Lower lobe of right lung (tissue), 2 donors: ENCODE measurements at places on chromosomes 1 and 21. TPM values are rescaled to one million over a fixed set of nuclear protein-coding genes. Genes with fewer than 3 reads are reported as not detected.

LAMB3 gene
- total RNA-seq = 47.2 TPM

GRCh38 chr1:32606565-32607371 is 43.6 kb downstream of the ZBTB8OS start:
- H3K4me1 ChIP-seq = peaks cover 3% of the 10 kb centered on the region
- H3K4me3 ChIP-seq = no peak overlapping the region
- DNase-seq = no peak
- H3K27me3 ChIP-seq = no peaks in the 10 kb centered on the region
- no peaks in the 10 kb centered on the region for H3K36me3 ChIP-seq
- no peak overlapping the region for H3K27ac ChIP-seq

DNA sequence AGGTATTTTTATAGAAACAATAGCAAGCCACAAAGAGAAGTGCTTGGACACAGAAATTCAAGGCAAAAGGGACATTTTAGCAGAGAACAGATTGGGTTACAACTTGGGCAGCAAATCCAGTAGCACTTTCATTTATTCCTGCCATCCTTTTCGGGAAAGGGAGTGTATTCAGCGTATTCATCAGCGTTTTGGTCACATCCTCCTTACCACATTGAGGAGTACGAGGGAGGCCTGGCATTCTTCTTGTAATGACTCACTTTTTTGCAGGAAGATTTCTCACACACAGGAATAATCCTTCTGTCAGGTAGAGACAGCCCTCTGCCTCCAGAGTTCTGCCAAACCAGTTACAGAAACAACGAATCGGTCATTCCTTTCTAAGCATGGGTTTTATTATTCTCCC is 18.1 kb upstream of the FAM78B start:
- no peaks in the 10 kb centered on the region for H3K36me3 ChIP-seq
- DNase-seq = no peak
- peaks cover 10% of the 10 kb centered on the region for H3K27me3 ChIP-seq
- no peaks in the 10 kb centered on the region for H3K4me1 ChIP-seq

GRCh38 chr1:22075718-22076117 is 23.2 kb downstream of the CDC42 start:
- no peak overlapping the region for H3K27ac ChIP-seq
- no peak for DNase-seq
- no peaks in the 10 kb centered on the region for H3K27me3 ChIP-seq
- peaks cover 48% of the 10 kb centered on the region for H3K36me3 ChIP-seq
- H3K4me1 ChIP-seq = peaks cover 90% of the 10 kb centered on the region

SPRR1B gene
- not detected for total RNA-seq

DNA sequence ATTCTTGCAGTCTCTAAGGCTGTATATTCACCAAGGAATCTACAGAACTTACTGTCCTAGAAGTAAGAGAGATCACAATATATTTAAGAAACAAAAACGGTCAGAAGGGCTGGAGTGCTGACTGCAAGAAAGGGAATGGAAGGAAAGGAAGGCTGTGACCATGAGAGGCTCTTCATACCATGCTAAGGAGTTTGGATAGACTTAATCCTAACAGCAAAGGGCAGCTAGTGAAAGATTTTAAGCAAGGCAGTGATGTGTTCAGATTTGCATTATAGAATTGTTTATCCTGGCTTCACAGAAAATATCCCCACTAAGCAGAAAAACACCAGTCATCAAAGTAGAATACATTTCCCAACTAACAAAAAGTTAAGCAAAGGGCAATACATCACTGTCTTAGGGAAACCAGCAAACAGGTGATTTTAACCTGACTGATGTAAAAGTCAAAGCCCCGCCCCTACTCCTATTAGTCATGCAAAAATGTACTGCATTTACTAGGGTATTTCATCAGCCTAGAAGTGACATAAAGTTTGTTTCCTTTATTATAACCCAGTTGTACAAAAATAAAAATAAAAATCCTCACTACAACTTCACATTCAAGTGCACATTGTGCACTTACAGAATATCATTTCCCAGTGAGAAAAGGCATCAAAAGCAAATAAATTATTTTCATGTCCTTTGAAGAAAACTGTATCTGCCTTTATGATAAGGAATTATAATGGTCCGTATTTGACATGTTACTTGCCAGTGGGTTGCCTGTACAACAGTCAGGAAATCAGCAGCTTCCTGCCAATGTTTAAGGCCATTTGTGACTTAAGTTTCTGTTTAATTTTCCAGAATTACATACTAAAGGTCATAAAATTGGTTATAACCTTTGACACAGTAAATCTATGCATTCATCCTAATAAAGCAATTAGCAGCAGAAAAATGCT is 17.2 kb downstream of the JAK1 start:
- no peak for DNase-seq
- H3K27me3 ChIP-seq = no peaks in the 10 kb centered on the region
- H3K27ac ChIP-seq = peak overlapping the region; percentile 43
- H3K4me3 ChIP-seq = no peak overlapping the region
- H3K4me1 ChIP-seq = peaks cover 90% of the 10 kb centered on the region

DNA sequence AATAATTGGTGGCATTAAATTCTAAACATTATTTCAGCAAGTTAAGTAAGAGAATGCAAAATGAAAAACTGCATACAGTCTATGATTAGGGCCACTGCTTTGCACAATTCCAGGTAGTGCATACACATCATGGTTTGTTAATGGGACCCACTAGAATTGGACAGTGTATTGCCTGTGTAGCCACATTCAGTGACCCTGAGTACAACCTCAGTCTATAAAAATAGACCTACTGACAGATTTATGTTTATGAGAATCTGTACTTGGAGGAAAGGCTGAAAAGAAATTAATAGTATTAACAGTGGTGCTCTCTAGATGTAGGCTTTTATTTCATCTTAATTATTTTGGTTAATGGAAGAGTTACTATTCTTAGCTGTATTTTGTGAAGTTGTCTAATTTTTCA is 18.8 kb downstream of the UAP1 start:
- no peak overlapping the region for H3K27ac ChIP-seq
- H3K4me1 ChIP-seq = no peaks in the 10 kb centered on the region
- no peak for DNase-seq
- peaks cover 56% of the 10 kb centered on the region for H3K36me3 ChIP-seq

LAD1 gene
- 35.3 TPM for total RNA-seq

GRCh38 chr1:206551986-206552326 is 44.6 kb downstream of the RASSF5 start:
- H3K4me3 ChIP-seq = no peak overlapping the region
- no peak for DNase-seq
- H3K4me1 ChIP-seq = peaks cover 50% of the 10 kb centered on the region
- H3K27ac ChIP-seq = no peak overlapping the region
- H3K36me3 ChIP-seq = no peaks in the 10 kb centered on the region
- H3K27me3 ChIP-seq = no peaks in the 10 kb centered on the region

AKR7A3 gene
- total RNA-seq = 0.30 TPM

GRCh38 chr1:147771226-147772125 is 11.1 kb upstream of the GJA5 start:
- DNase-seq = no peak
- H3K4me1 ChIP-seq = peaks cover 57% of the 10 kb centered on the region

DNA sequence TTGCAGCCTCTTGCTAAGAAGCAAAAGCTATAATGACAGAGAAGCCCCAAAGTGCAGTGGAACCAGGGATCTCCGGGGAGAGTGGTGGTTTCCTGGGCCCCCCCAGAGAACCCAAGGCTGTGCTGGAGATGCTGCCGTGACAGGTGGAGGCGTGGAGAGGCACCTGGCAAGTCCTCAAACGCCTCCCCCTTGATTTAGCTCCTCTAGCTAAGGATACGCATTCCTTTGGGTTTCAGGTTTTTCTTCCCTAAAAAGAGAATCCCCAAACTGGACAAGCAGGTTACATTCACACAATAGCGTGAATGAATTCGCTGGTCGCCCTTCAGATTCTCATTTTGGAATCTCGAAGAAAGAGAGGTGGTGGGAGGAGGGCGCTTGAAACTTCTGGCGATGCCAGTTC is 853 bp upstream of the ATP1A1 start:
- H3K4me1 ChIP-seq = peaks cover 42% of the 10 kb centered on the region
- no peaks in the 10 kb centered on the region for H3K36me3 ChIP-seq
- H3K27ac ChIP-seq = peak overlapping the region; percentile 96
- peak overlapping the region; percentile 84 for H3K4me3 ChIP-seq
- H3K27me3 ChIP-seq = no peaks in the 10 kb centered on the region

- peak overlapping the region; percentile 88 for H3K27ac ChIP-seq
- peak; percentile 79 for DNase-seq
- peak overlapping the region; percentile 74 for H3K4me3 ChIP-seq
- peaks cover 39% of the 10 kb centered on the region for H3K4me1 ChIP-seq
- H3K36me3 ChIP-seq = peaks cover 4% of the 10 kb centered on the region
- H3K27me3 ChIP-seq = no peaks in the 10 kb centered on the region
Observed at GRCh38 chr21:43864313-43864961, 586 bp upstream of the AGPAT3 start.

GRCh38 chr1:63322944-63323864 is 837 bp downstream of the FOXD3 start:
- H3K4me3 ChIP-seq = peak overlapping the region; percentile 59
- peak; percentile 55 for DNase-seq
- H3K36me3 ChIP-seq = no peaks in the 10 kb centered on the region
- peaks cover 100% of the 10 kb centered on the region for H3K27me3 ChIP-seq
- H3K4me1 ChIP-seq = peaks cover 37% of the 10 kb centered on the region

VWA5B1 gene
- total RNA-seq = 0.30 TPM

- H3K4me3 ChIP-seq = no peak overlapping the region
- H3K36me3 ChIP-seq = peaks cover 43% of the 10 kb centered on the region
- no peaks in the 10 kb centered on the region for H3K4me1 ChIP-seq
- H3K27me3 ChIP-seq = no peaks in the 10 kb centered on the region
Observed at GRCh38 chr1:161805399-161806197, 39.5 kb downstream of the ATF6 start.

DNA sequence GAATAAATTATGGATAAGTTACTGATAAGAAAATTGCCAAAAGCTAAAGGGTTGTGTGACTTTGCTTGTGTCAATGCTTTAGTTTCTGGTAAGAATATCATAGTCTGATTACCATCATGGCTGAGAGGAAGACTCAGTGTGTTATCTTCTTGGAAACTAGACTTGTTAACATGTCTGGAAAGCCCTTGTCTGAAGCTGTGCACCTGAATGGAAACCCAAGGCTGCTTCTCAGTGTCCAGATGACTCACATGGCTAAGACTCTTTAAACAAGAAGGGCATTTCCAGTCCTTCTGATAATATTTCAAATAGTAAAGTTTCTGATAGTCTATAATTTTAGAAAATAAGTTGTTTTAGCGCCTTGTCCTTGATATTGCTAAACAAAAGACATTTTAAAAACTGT is 1092.7 kb downstream of the PLA2G4A start:
- no peaks in the 10 kb centered on the region for H3K36me3 ChIP-seq
- H3K4me3 ChIP-seq = no peak overlapping the region
- no peak for DNase-seq
- H3K27ac ChIP-seq = no peak overlapping the region
- no peaks in the 10 kb centered on the region for H3K4me1 ChIP-seq
- H3K27me3 ChIP-seq = no peaks in the 10 kb centered on the region

ADAM30 gene
- total RNA-seq = not detected

DNA sequence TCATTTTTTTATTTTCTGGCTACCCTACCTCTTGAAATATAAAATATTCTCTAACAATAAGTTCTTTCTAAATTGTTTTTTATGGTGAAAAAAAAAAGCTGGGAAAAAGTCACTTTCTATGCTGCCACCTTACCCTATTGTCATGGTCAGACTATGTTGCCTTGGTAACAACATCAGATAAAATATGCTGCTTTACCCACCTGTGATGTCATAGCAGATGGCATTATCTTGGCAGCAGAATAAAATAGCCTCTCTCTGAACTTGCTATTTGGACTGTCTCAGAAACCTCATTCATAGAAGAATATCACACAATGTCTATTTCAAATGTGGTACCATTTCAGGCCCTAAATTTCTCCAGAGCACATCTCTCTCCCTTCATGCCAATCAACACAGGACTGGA is 69.6 kb upstream of the SGIP1 start:
- H3K4me3 ChIP-seq = no peak overlapping the region
- no peak overlapping the region for H3K27ac ChIP-seq
- no peaks in the 10 kb centered on the region for H3K36me3 ChIP-seq
- H3K4me1 ChIP-seq = no peaks in the 10 kb centered on the region
- no peaks in the 10 kb centered on the region for H3K27me3 ChIP-seq
- DNase-seq = no peak

DNA sequence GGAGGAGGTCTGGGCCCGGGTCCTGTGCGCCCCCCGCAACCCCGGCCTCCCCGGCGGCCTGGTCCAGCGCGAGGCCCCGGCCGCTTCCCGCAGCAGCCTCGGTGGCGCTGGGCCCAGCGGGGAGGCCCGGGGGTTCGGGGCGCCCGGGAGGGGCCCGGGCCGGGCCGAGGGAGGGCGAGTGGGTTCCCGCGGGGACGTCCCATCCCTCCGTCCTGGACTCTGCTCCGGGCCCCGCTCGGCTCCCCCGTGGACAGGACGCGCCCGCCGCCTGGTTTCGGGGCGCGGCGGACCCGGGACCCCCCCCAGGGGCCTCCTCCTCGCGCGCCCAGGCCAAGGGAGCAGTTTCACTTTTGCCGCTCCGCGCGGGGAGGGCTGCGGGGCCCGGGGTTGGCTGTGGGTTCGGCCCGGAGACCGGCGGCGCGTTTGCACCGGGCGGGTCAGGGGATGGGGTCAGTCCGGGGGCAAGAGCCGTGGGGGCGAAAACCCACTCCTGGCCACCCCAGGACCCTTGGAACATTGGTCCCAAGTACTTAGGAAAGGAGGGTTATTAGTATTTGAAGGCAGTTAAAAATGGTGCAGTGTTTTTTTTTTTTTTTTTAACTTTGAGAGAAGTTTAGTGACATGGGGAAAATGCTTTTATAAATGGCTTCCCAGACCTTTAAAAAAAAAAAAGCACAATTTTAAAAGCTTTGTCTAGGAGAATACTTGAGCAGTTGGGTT is 677 bp downstream of the AGPAT3 start:
- peak overlapping the region; percentile 85 for H3K4me3 ChIP-seq
- DNase-seq = peak; percentile 77
- peaks cover 11% of the 10 kb centered on the region for H3K36me3 ChIP-seq
- H3K27ac ChIP-seq = peak overlapping the region; percentile 84
- H3K27me3 ChIP-seq = no peaks in the 10 kb centered on the region

DNA sequence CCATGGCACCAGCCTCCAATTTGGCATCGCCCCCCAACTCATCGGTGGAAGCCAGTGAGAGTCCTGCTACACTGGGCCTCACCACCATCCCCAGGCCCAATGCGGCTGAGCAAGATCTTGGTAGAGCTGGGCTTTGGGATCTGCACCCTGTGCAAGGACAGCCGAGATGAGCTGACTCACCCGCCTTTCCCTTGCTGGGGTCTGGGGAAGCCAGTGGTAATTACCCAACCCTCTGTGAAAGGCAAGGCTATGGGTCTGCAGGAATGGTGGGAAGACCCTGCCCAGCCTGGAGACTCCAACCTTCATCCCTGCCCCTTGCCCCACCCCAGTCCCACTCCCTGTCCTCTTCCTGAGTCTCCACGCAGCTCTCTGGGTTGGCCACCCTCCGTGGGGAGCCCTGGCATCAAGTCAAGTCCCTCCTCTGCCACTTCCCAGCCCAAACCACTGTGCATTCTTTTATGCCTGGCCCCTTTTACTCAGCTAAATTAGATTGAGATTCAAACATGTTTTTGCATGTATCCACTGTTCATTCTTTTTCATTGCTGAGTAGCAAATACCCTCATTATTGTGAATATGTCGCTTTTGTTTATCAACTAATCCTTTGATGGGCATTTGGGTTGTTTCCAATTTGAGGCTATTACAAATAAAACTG is 8.8 kb downstream of the SMCP start:
- H3K4me3 ChIP-seq = no peak overlapping the region
- no peaks in the 10 kb centered on the region for H3K36me3 ChIP-seq
- no peak for DNase-seq
- no peak overlapping the region for H3K27ac ChIP-seq
- H3K4me1 ChIP-seq = no peaks in the 10 kb centered on the region
- H3K27me3 ChIP-seq = no peaks in the 10 kb centered on the region

MYOM3 gene
- total RNA-seq = 0.15 TPM

ANKRD35 gene
- total RNA-seq = 1.5 TPM

- H3K27me3 ChIP-seq = no peaks in the 10 kb centered on the region
- H3K4me3 ChIP-seq = no peak overlapping the region
- no peaks in the 10 kb centered on the region for H3K36me3 ChIP-seq
- no peaks in the 10 kb centered on the region for H3K4me1 ChIP-seq
- no peak for DNase-seq
- H3K27ac ChIP-seq = no peak overlapping the region
Observed at GRCh38 chr1:31532173-31532572, 44.1 kb upstream of the TINAGL1 start.
